ENCODE measurements at places on chromosomes 11 and 22.

- no peak for DNase-seq
Observed at GRCh38 chr11:35579557-35580396, 38.5 kb upstream of the FJX1 start.

DNA sequence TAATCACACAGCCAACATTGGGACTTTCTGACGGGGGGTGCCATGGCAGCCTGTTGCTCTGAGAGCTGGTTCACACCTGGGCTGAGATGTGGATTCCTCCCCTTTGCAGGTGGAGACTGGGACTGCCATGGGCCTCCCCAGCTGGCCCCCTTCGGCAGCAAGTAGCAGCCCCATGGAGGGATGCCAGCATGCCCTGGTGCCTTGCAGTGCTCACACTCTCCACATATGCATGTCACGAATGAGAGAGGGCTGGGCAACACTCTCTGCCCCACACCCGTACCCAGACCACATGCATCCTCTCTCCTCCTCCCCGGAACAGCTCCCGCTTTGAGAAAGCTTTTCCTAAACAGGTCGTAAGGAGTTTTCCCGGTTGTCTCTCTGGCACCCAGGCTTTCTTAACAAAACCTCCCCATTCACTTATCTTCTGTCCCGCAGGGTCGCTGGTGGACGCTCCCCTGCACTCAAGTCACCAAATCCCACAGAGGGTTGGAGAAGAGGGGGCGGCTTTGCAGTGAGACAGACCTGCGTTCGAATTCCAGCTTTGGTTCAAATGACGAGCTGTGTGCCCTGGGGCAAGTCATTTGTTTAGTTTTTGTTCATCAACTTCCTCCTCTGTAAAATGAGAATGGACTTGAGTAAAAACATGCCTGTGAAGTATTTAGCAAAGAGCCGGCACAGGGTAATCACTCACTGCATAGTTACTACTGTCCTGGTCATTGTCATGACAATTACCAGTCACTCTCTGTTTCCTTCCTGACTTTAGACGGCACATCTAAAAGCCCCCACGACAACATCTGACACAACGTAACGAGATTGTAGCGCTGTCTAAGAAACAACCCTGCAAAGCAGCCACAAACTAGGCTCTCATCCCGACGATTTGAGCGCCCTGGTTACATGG lies 231.3 kb upstream of the B3GAT1 start:
- DNase-seq: no peak

DNA sequence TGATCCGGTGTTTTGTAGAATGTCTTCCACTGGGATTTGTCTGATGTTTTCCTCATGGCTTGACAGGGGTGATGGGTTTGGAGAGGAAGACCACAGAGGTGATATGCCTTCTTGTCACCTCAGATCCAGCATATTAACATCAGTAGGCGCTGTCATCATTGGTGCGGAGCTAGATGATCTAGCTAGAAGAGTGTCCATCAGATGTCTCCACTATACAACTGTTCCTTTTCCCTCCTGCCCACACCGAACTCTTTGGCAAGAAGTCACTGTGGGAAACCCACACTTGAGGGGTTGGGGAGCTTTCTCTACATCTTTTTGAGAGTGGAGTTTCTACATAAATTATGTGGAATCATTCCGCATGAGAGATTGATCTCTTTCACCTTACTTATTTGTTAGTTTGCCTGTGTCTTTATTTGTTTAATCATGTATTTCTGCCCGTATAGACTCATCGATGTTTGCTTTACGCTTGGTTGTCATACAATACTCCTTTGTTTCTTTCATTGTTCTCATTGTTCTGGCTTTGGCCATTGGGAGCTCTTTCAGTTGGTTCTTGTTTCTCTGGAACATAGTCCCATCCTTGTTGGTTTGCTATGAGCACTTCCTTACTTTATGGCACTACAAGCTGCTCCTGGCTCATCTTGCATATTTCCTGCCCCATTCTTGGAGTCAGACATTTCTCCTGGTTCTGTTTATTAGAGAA lies 1420.3 kb downstream of the BRD1 start:
- DNase-seq: no peak

DNA sequence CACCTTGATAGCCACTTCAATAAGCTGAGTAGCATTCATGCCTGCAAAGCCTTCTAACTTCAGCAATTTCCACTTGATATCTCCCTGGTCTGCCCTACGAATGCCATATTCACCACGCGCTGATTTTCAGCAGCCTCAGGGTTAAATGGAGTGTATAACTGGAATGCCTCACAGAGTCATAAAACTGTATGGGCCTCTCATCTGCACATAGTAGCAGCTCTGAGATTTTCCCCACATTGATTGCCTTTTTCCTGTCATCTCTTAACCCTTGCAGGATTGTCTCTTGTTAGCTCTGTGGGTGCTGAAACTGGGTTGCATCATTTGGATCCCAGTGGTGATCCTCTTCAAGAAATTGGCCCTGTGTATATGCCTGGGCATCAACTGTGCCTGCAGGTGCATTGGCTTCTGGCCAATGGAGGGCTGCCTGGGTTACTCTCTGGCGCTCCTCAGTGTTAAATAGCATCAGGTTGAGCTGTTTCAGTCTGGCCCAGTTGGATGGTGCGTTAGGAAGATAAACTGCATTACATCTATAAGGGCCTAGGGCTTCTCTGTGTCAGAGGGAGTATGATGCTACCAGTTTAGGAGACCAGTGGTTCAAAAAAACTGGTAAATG lies 17.4 kb upstream of the GLYATL1 start:
- DNase-seq: no peak

DNA sequence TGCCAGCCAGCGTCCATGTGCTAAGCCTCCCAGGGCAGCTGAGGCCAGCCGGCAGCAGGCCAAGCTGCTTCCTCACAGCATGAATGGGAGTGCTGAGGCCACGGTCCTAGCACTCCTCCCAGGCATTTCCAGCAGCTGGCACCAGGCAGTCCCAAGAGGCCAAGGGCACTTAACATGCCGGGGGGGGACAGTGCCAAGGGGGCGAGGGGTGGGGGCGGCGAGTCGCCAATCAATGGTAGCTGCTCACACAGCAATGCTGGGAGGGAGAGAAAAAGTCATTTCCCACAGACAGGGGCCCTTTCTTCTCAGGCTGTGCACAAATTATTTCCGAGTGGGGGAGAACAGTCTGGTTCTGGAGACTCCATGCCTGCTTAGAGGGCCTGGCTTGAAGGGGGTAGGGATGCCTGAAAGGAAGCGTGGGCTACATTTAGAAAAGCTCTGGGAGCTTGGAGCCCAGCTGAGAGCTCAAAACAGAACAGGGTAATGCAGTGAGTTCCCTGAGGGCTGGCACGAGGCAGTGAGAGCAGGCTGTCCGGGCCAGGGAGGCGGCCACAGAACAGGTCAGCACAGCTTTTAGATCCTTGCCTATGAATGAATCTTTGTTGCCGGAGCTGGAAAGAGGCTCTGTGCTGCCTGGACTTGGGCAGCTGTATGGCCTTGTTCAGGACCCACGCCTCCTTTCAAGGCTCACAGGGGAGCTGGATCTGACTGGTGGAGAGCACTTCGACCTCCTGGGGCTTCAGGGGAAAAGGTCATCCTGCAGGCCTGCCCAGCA lies 14.4 kb upstream of the TBC1D10A start:
- no peak for DNase-seq

DNA sequence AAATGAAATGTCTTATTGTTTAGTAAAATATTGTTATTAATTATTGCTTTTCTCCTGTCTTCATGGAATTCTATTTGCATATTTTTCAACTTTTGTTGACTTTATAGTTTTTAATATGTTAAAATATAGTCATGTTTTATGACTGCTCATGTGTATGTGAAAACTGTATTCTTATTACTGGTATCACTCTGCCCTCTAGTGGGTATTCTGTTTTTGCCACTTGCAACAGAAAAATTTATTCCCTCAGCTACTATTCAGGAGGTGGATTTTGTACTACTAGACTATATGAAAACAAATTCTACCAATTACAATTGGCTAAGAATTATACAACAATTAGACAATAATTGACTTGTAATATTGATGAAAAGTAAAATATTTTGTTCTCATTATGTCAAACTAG lies 45.0 kb downstream of the OR4C6 start:
- DNase-seq: no peak

DNA sequence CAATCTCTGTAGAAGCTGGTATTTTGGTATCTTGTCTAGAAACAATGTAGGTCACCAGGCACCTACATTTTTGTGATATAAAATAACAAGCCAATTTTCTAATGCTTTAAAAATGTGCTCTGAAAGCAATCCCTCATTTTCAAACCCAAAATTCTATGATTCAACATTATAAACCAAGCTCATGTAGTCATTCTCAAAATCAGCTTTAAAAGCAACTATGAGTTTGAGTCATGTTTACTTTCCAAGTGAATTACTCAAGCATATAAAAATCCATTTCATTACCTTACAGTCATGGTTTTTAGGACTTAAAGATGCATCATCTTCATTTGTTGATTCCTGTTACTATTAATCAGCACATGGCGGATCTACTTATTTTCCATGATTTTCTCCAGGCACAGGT lies 216.4 kb downstream of the GRM5 start:
- DNase-seq: no peak

GRCh38 chr22:44172370-44173108 lies 8.2 kb upstream of the PARVG start:
- DNase-seq: no peak

DNA sequence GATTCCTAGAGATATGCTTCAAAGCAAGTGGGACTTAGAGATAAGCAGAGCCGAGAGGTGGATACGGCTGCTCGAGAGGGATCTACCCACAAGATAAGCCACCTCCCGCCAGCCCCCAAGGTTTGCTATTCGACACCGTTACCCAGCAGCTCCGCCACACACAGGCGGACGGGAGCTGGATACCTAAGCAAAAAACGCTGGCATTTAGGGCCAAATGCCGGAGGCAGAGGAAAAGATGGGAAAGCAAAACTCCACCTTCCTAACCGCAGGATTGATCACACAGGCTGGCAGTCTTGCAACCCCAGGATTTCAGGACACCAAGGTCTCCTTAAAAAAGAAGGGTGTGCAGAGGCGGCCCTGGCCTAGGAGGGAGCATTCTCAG lies 709 bp downstream of the FTH1 start:
- DNase-seq: no peak

GRCh38 chr22:39959640-39960447 lies at the start of gene TMA7B:
TMA7B (plus strand) TSS chr22:39960397; CDS start chr22:39964375, 3,978 bp downstream.
- no peak for DNase-seq

- no peak for DNase-seq
Observed at GRCh38 chr11:130464291-130464812, 15.9 kb downstream of the ADAMTS15 start.

GRCh38 chr11:70925238-70925637 lies 327.1 kb downstream of the SHANK2 start:
- no peak for DNase-seq

GRCh38 chr22:38317122-38317994 lies at the start of gene CSNK1E:
CSNK1E (minus strand) TSS chr22:38317433; CDS start chr22:38314157, 3,276 bp downstream.
- peak; percentile 69 for DNase-seq

DNA sequence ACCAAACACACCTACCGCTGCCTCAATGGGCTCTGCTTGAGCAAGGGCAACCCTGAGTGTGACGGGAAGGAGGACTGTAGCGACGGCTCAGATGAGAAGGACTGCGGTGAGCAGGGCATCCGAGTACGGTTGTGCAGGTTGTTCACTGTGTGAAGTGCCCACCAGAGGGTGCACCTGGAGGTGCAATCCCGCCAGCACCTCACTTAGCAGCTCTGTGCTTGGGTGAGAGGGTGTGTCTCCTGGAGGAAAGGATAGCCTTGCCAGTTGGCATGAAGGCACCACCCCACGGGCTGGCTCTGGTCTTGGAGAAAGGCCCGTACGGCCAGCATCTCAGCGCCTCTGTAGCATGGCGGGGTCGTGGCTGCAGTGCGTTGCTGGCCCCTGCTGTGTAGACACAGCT lies 39.4 kb downstream of the ST14 start:
- DNase-seq: no peak

DNA sequence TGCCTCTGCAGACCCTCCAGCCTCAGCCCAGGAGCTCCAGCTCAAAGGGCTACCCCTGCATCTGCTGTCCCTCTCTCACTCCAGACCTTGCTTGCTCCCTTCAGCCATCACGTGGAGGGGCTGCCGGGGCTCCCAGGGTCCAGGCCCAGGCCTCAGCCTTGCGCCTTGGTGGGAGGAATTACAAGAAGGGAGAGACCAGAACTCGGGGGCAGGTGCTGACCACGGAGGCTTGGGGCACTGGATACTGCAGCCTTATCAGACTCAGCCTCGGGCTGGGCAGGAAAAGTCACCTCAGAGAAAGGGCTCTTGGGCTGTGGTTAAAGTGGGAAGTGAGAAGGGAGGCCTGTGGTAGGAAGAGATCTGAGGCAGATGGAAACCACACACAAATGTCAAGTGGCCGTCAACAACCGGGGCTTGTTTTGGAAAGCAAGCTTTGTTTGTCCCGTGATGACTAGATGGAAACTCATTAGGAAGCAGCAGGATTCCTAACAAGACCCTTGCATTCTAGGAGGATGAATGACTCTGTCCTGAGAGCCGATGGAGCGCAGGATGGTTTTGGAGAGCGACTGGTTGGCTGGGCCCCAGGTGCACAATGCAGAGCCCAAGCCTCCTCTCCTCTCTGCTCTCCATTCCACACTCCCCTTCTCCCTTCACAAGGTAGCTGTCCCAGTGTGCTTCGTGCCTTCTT lies 1321.7 kb downstream of the TBC1D22A start:
- DNase-seq: no peak

GRCh38 chr11:64251016-64251752 lies at the start of gene PLCB3:
PLCB3 (plus strand) TSS chr11:64251530; CDS start chr11:64251650, 120 bp downstream.
- DNase-seq: peak; percentile 76

- DNase-seq: no peak
Observed at GRCh38 chr11:1656061-1656441, 26.5 kb downstream of the KRTAP5-5 start.

- no peak for DNase-seq
Observed at GRCh38 chr11:78532991-78533390, 41.7 kb downstream of the NARS2 start.

- DNase-seq: no peak
Observed at GRCh38 chr11:6655020-6655789, 404 bp downstream of the DCHS1 start.

- no peak for DNase-seq
Observed at GRCh38 chr11:125261588-125261987, 97.0 kb downstream of the PKNOX2 start.

GRCh38 chr11:67269401-67270255 lies 3.4 kb downstream of the GRK2 start:
- DNase-seq: no peak

GRCh38 chr22:48727454-48728058 lies 1100.1 kb downstream of the BRD1 start:
- DNase-seq: no peak

DNA sequence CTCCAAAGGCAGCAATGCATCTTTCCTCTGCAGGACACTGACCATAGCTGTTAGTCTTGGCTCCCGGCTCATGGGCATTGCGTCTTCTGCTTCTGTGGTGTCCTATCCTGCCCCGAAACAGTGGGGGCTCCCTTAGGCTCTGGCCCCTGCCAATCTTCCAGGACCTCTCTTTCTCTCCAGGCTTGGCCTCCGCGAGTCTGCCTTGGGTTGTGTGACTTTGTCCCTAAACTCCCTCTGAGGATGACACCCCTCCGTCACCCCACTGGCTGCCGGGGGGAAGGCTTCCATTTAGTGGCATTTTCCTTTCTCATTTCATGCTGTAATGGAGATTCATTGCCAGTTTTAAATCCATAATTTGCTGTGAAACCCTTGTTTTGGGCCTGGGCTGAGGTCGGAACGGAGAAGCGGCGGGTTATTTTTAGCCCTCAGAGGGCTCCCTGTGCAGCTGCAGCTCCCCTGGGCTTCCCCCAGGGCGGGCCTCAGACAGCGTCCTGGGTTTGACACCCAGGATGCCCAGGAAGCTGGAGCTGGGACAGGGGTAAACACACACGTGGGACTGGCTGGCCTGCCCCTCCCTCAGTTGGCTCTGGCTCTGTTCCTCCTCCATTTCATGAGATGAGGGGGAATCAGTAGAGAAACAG lies 156.1 kb downstream of the ST3GAL4 start:
- DNase-seq: no peak

All from neuronal stem cell (in vitro differentiated cells).